Subcutaneous adipose tissue (tissue), 4 donors: ENCODE measurements at places on chromosomes 4 and X. TPM values are rescaled to one million over a fixed set of nuclear protein-coding genes. Genes with fewer than 3 reads are reported as not detected.

ABCE1 gene
- total RNA-seq, result 65.4 TPM

PHOX2B gene
- total RNA-seq, result not detected

RPS3A gene
- 3,296 TPM for total RNA-seq

RAB39B gene
- 0.49 TPM for total RNA-seq

CXCL1 gene
- total RNA-seq, result not detected

KIAA1210 gene
- total RNA-seq, result under 0.01 TPM

SOX3 gene
- total RNA-seq, result not detected

HTN3 gene
- total RNA-seq, result not detected

GNRHR gene
- not detected for total RNA-seq

RS1 gene
- 0.16 TPM for total RNA-seq

NAA11 gene
- not detected for total RNA-seq

CLDN22 gene
- total RNA-seq, result not detected

HSD17B11 gene
- 143 TPM for total RNA-seq

CXCL8 gene
- 14.5 TPM for total RNA-seq

COX7B2 gene
- total RNA-seq, result not detected

GPR143 gene
- total RNA-seq, result not detected

TIMM8A gene
- 6.6 TPM for total RNA-seq

COX7B gene
- 325 TPM for total RNA-seq

PNMA6F gene
- not detected for total RNA-seq

GAGE12J gene
- not detected for total RNA-seq

TEX13C gene
- not detected for total RNA-seq

CSAG3 gene
- total RNA-seq, result not detected

CT47A7 gene
- not detected for total RNA-seq

PAGE4 gene
- total RNA-seq, result not detected

CYTL1 gene
- 2.4 TPM for total RNA-seq

GAB3 gene
- total RNA-seq, result 18.9 TPM

PAPSS1 gene
- total RNA-seq, result 37.0 TPM

LGI2 gene
- 4.4 TPM for total RNA-seq

ADH7 gene
- not detected for total RNA-seq

CHIC1 gene
- total RNA-seq, result 5.5 TPM

TBX22 gene
- total RNA-seq, result not detected

HOPX gene
- 0.98 TPM for total RNA-seq

SMIM10 gene
- total RNA-seq, result 6.0 TPM

FGF2 gene
- total RNA-seq, result 35.5 TPM

ZAR1 gene
- total RNA-seq, result not detected

H2BW2 gene
- not detected for total RNA-seq

GRIA3 gene
- total RNA-seq, result 1.8 TPM

FGG gene
- total RNA-seq, result not detected

STAP1 gene
- not detected for total RNA-seq

PPEF2 gene
- total RNA-seq, result 0.17 TPM

DHX15 gene
- total RNA-seq, result 123 TPM

RHOXF1 gene
- 1.0 TPM for total RNA-seq

WDR17 gene
- total RNA-seq, result 4.8 TPM

PAGE2B gene
- total RNA-seq, result not detected

AGTR2 gene
- total RNA-seq, result not detected

SAT1 gene
- 1,919 TPM for total RNA-seq

MAGEA2B gene
- not detected for total RNA-seq

EVC2 gene
- total RNA-seq, result 23.1 TPM

IQCM gene
- total RNA-seq, result not detected

TKTL2 gene
- not detected for total RNA-seq

FREM3 gene
- not detected for total RNA-seq

JADE3 gene
- total RNA-seq, result 8.2 TPM

IL15 gene
- 7.5 TPM for total RNA-seq

EGF gene
- not detected for total RNA-seq

UGT2B11 gene
- total RNA-seq, result not detected

OCIAD2 gene
- 2.9 TPM for total RNA-seq

XAGE1A gene
- not detected for total RNA-seq

NWD2 gene
- 2.1 TPM for total RNA-seq

RNF113A gene
- total RNA-seq, result 7.5 TPM
